ENCODE measurements at places on chromosomes 13 and 19.

GRCh38 chr19:19371059-19371458, 34.4 kb upstream of the GATAD2A start:
- no peak for DNase-seq

DNA sequence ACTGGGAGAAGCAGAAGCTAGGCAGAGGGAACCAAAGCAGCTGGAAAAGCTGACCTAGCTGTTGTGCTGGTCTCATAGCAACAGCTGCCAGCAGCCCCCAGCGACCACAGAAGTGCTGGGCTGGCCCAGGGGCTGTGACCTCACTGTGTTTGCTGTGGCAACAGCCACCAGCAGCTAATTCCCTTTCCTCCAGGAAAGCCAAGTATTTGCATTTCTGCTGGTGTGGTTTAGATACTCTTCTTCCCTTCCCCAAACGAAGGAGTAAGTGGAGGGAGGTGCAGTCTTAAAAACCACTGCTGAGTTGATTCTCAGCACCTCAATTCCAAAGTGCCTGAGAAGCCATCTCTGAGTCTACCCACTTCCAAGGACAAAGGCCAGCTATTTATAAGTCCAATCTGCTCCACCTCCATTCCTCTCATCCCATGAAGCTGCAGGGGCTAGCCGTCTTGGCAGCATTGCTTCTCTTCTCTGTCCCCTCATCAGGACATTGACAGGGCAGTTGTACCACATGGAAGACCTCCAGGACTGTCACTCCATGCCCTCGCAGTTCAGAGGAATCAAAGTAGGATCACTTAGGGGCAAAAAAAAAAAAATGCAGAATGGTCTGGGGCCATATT, 11.5 kb upstream of the CCDC97 start:
- no peak for DNase-seq

GRCh38 chr13:51221108-51221507, 1.1 kb upstream of the FAM124A start:
- DNase-seq, result no peak

GRCh38 chr19:55586976-55587668, 6.5 kb upstream of the ZNF579 start:
- peak; percentile 97 for DNase-seq

GRCh38 chr13:98803111-98803561, 50.7 kb upstream of the SLC15A1 start:
- no peak for DNase-seq

DNA sequence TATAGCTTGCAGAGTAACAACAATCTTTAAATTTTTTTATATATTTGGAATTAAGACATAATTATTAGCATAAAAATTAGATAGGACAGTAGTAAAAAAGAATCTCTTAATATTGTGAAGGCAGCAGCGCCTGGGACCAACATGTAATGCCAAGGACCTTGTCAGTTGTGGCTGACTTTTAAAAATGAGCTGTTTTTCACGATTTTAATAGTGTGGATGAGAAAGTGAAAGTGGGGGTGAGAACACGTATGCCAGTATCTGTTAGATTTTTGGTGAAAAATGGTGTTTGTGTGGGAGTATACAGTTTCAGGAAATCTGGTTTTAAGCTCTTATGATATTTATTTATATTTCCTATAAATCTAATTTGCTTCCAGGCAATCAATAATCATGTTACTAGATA, 125.2 kb downstream of the LMO7 start:
- no peak for DNase-seq

DNA sequence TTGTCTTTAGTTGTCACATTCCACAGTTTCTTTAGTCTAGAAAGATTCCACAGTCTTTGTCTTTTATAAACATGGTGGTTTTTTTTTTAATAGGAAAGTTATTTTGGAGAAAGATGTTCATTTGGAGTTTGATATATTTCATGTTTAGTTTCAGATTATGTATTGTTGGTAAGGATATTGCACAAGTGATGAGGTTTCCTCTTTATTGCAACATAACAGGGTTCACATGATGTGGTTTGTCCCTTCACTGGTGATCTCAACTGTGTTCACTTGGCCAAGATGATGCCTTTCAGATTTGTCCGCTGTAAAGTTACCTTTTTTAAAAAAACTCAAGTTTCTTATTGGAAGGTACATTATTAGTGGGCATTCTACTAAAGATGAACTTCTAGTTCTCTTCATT, 3.2 kb downstream of the ZNF230 start:
- DNase-seq, result no peak

- no peak for DNase-seq
Observed at GRCh38 chr13:86476656-86477055, 677.4 kb upstream of the SLITRK6 start.

- DNase-seq, result no peak
Observed at GRCh38 chr19:33863436-33863835, 66.8 kb downstream of the KCTD15 start.

DNA sequence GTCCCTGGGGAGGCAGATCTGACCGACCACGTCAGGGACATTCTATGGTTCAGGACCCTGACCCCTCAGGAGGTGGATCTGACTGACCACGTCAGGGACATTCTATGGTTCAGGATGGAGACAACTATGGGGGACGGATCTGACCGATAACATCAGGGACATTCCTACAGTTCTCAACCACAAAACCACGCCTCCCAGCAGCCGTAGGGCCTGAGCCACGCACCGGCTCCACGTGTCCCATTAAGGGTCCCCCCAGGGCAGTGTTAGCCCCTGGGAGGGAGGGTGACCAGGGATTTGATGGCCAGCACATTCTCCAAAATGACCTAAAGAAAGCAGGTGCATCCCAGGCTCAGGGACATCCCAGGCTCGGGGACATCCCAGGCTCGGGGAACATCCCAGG, 49.0 kb upstream of the C13orf46 start:
- DNase-seq, result no peak

DNA sequence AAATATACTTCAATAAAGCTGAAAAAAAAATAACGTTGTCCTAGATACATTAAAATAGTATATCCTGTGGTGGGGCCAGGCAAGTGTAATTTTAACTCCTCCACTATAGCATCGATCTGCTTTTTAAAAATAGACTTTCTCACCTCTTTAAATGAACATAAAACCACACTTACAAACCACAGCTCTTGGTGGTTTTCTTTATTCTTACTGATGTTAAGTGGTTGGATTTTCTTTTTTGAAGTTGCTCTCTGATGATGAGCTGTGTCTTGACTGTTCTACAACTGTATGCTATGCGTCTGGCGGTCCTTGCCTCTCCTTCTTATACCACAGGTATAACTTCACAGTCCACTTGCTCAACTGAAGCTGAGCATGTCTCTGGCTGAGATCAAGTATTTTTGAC, 721.5 kb upstream of the KLHL1 start:
- no peak for DNase-seq

DNA sequence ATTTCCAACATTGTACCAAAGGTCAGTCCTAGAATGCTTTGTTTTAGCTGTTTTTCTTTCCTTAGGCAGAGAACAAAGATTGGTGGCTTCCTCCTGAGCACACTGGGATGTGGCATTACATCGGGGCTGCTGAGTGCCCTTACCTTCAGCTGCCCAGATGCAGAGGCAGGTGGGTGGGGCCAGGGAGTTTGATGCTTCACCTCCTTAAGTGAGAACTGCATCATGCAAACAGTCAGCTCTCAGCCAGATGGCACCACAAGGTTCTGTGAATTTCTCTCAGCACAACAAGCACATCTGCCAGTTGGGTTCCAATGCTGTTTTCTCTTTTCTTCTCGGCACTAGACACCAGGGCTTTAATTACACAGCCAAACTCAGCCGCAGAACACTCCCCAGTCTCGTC, 87.4 kb upstream of the UBL3 start:
- DNase-seq, result no peak

DNA sequence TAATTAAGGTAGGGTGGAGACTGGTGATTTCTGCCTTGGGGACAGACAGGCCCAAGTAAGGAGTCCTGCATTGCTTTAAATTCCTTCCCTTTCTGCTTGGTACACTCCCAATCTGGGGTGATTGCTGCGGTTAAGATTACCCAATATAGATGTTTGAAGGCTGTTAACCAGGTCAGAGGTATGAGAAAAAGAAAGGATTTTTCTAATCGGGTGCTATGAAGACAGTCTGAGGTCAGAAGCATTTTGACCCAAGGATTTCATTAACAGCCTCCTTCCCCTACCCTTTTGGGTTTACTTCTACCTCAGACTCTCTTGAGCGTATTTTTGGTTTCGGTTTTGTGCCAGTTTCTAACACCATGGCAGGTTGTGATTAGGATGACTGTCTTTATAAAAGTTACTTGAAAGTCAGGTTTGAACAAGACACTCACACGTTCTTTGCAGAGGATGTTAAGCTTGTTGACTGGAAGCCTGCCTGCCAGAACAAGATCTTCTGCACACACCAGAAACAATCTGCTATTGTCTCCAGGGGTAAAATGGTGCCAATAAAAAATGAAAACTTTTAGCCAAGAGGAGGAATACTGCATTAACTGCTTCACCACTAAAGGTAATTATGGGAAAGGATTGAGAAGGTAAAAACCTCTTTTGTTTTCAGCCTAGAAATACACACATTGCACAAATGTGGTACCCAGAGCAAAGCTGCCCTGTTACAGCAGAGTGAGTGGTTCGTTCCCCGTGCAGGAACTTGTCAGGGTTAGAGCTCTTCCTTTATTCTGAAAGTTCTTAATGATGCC, 108.8 kb downstream of the NDFIP2 start:
- no peak for DNase-seq

GRCh38 chr13:110416131-110417025, 109.3 kb downstream of the COL4A2 start:
- DNase-seq, result no peak

GRCh38 chr19:13228561-13228960, 78.3 kb downstream of the IER2 start:
- no peak for DNase-seq

Measured in NCI-H446 (cell line).